ENCODE measurements at places on chromosomes 5 and 9.
A peak's percentile ranks its signal among the peaks of the same experiment; 100 is the strongest.

DNA sequence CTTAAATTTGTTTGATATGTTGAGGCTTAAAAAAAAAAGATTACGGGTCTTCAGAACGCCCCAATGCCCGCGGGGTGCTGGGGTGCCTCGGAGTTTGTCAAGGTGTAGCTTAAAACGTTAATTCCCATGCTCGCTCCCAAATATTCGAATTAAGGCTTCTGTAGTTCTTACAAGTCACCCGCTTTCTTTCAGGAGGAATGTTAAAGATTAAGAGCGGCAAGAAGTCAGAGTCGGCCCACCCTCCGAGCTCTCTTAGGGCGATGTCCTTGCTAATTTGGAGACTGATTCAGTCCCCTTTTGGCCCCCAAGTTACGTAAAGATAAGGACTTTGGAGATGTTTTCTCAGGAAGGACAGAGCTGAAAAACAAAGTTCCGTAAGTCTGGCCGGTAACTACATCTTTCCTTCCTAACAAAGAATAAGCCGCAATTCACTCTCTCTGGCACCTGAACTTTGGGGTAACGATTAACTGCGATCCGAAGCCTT is 746 bp upstream of the NPM1 start:
- DNase-seq: no peak

DNA sequence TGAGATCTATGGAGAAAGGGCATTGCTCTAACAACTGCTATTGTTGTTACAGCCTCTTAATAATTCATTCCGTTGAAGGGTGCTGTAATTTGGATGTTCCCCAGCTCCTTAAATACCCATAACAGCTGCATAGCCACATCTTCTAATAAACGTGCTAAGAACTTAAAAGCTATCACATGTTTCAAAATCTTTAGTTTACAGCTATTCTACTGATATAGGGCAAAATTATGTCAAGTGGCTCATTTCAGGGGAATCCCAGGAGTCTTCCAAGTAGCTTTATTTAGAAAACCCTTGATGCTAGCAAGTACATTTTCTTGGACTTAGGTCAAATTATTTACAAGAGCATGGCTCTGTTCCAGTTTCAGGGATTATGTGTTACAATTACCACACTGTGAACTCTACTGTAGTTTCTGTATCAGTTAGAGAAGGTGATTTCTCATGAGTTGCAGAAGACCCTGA is 990.4 kb upstream of the ACO1 start:
- no peak for DNase-seq

DNA sequence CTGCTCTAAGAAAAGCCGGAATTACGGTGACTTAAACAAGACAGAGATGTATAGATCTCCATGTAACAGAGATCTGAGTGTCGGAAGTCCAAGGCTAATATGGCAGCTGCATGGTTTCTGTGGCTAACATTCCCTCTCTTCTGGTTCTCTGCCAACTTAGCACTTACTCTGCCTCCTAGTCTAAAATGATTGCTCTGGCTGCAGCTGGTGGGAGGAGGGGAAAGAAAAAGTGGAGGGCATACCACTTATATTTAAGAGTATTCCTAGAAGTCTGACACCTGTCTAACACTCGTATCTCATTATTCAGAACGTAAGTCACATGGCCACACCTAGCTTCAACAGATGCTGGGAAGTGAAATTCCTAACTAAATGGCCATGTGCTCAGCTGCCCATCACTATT is 551.5 kb upstream of the TLE4 start:
- DNase-seq: no peak

- DNase-seq: no peak
Observed at GRCh38 chr9:81314490-81314889, 374.9 kb downstream of the TLE1 start.

DNA sequence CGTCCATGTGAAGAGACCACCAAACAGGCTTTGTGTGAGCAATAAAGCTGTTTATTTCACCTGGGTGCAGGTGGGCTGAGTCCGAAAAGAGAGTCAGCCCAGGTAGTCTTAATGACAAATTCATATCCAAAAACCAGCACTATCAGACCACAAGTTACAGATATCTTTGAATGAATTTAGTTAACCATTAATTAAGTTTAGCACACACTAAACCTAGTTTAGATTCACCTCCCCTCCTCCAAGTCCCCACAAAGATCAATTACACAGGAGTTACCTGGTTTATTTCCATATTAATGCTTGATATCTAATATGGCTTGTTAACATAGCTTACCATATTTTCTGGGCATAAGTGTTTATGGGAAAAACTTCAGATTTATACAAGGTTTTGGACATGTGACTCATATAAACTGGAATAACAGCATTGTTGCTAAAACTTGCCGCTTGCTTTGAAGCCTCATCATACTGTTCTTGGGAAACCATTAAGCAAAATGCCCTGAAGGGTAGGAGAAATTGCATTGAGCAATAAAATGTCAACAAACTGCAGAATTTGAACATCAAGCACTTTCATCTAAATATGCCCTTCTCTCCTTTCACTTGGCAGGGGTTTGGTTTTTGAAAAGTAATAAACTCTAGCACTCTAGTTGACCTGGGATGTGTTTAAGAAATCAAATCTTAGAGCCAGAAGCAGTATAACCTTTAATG is 166.9 kb downstream of the SNCAIP start:
- no peak for DNase-seq

DNA sequence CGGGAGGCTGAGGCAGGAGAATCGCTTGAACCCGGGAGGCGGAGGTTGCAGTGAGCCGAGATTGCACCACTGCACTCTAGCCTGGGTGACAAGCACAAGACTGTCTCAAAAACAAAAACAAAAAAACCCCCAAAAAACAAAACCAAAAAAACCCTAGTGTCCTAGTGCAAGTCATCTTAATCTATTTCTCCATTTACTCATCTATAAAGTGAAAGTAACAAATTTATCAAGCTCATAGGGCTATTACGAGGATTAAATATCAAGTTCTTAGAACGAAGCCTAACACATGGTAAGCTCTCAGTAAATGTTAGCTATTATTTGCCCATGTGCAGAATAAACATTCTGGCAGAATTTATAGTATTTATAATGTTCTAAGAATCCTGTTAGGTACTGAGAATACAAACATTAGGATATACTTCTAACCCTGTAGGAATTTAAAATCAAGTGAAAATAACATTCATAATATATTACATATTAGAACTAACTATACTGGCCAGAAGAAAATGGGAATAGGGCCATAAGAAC is 45.0 kb downstream of the GOLPH3 start:
- DNase-seq: no peak

- peak; percentile 61 for DNase-seq
Observed at GRCh38 chr5:66553916-66554575, 42.1 kb upstream of the MAST4 start.

DNA sequence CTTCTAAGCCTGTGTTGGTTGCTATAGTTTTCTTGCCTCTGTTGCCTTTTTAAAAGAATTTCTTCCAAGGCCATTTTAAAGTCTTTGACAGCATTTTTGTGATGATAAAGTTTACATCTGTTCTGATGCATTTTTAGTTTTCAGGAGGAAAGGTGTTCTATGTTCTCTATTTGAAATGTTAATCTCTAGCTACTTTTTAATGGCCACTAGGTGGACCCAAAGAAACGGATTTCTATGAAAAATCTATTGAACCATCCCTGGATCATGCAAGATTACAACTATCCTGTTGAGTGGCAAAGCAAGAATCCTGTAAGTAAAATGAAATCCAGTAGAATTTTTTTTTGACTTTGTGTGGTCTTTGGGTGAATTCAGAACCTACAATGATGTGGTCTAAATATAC is 60.2 kb downstream of the MELK start:
- no peak for DNase-seq

DNA sequence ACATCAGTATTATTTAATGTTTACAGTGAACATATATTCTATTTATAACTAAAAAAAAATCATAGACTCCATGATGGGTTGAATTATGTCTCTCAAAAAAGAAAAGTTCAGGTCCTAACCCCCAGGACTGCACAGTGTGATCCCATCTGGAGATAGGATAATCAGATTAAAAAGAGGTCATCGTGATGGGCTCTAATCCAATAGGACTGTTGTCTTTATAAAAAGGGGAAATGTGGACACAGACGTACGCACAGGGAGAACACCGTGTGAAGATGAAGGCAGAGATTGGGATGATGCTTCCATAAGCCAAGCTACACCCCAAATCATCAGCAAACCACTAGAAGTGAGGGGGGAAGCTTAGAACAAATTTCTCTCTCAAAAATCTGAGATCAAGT is 221.4 kb downstream of the SNX18 start:
- no peak for DNase-seq

GRCh38 chr9:121297389-121297788 is 29.4 kb downstream of the GSN start:
- DNase-seq: no peak

DNA sequence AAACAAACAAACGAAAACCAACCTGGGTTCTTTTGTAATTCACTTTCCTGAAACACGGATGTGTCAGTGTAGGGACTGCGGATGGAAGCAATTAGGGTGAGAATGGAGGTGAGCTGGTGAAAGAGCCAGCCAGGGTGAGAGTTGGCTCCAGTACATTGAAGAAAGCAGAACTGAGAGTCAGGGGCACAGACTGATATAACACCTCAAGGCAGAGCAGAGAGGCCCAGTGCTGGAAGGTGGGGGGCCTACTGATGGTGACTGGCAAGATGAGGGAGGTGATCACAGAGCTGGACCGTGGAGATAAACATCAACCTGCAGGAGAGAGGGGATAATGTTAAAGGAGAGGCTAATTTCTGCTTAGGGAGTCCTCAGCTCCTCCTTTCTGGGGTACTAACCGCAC is 221.1 kb downstream of the MAN2A1 start:
- DNase-seq: no peak

GRCh38 chr5:63029891-63030290 is 451.3 kb downstream of the LRRC70 start:
- DNase-seq: no peak

DNA sequence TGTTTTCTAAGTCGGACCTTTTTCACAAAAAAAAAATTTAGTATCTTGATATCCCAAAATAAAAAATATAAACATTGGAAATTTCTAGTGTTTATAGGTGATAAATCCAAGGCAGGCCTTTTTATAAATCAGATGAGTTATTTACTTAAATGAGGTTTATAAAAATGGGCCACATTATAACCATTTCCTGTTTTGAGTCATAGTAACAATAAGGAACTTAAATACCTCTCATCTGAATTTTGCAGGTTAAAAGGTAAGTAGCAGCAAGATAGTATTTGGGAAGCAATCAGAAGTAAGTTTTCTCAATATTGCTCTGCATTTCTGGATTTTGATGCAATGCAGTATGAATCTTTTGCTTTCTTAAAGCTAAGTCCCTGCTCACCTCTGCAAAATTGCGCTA is 3.9 kb downstream of the SPTAN1 start:
- no peak for DNase-seq

DNA sequence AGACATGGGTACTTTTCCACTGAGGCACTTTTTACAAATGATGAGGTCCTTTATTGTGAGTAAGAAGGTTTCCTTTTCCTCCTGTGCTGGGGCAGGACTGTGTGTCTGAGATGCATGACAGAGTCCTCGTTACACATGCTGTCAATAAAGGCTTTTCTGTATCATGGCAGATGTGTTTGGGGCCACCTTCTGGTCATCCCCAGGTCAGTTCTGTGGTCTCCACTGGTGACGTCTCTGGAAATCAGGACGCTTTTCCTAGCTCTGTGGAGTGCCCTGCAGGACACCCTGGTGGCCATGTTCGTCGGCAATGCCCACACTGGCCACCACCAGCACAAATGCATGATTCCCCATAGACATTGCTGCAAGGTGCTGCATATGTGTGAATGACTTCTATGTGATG is 2.8 kb downstream of the CMBL start:
- DNase-seq: no peak

DNA sequence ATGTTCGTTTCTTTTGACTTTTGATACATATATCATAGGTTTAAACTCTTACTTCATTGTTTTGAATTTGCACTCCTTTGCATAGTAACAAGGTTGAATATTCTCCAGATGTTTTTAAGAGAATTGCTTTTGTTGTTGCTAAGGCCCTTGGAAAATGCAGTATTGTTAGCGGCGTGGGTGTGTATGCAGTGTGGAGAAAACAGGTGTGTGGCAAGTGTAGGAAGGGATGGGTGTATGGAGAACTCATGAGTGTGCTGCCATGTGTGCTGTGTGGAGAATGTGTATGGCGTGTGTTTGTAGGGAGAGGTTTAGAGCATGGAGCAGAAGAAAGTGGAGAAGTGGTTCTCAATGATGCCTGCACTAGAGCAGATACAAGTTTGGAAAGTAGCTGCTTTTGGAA is 87.3 kb downstream of the WWC1 start:
- no peak for DNase-seq

- DNase-seq: peak; percentile 90
Observed at GRCh38 chr9:91036826-91037510, 235.3 kb downstream of the SYK start.

DNA sequence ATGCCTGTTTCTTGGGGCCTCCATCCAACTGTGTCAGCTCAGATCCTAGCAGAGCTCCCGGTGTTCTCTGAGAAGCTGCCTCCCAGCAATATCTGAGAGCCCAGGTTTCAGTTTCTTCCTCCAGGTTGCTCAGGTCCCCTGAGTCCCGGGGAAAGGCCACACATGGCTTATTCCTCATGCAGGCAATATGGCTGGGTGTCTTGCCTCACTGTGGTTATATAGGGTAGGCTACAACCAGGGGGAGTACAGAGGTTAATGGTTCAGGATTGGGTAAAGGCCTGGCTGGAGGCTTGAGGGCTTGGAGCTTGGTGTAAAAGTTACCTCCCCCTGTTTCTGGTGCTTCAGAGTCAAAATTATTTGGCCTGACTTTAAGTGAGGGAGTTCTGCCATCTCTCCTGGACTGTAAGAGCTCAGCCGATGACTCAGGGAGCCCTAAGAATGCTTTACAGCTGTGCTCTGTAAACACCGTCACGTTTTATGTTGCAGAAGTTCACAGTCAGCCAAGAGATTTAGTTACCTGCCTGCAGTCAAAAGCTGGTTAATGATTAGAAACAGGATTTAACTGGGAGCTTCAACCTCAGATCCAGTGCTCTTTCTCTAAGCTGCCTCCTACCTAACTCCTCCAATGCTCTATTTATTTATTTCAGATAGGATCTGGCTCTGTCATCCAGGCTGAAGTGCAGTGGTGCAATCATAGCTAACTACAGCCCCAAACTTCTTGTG is 24.3 kb upstream of the UBAP2 start:
- DNase-seq: no peak

DNA sequence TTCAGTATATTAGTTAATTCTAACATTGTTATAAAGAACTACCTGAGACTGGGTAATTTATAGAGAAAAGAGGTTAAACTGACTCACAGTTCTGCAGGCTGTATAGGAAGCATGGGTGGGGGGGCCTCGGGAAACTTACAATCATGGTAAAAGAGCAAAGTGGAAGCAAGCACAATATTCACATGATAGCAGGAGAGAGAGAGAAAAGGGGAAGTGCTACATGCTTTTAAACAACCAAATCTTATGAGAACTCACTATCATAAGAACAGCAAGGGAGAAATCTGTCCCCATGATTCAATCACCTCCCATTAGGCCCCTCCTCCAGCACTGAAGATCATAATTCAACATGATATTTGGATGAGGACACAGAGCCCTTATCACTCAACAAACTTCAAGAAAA is 324.9 kb downstream of the ZNF608 start:
- DNase-seq: no peak

GRCh38 chr9:19768798-19769197 is 20.0 kb downstream of the SLC24A2 start:
- DNase-seq: no peak

- DNase-seq: no peak
Observed at GRCh38 chr5:137689306-137689705, 46.6 kb downstream of the KLHL3 start.

- no peak for DNase-seq
Observed at GRCh38 chr5:157284458-157285212, 18.7 kb downstream of the CYFIP2 start.

Data from activated CD8-positive, alpha-beta memory T cell treated with anti-CD3 and anti-CD28 coated beads, Interleukin-2, amount 10 ng/mL, durations not matched to agents 7 days and 5 days (primary cell).